ENCODE measurements at places on chromosomes 6 and 20.
A peak's percentile ranks its signal among the peaks of the same experiment; 100 is the strongest.

DNA sequence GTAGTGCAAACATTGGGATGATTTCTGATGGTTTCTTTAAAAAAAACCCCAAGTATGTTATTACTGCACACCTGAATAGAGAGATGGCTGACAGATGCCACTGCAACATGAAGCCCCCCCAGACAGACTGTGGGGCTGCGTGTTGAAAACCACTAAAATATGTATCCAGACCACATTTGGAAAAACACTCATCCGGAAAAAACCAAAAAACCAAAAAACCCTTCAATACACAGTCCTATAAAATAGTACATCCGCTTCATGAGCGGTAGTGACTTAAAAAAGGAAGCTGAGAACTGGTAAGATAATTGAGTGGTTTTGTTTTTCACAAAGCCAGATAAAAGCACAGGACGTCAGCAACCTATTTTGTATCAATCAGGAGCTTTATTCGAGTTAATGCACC is 47.1 kb upstream of the EDN3 start:
- no peak for ATAC-seq

DNA sequence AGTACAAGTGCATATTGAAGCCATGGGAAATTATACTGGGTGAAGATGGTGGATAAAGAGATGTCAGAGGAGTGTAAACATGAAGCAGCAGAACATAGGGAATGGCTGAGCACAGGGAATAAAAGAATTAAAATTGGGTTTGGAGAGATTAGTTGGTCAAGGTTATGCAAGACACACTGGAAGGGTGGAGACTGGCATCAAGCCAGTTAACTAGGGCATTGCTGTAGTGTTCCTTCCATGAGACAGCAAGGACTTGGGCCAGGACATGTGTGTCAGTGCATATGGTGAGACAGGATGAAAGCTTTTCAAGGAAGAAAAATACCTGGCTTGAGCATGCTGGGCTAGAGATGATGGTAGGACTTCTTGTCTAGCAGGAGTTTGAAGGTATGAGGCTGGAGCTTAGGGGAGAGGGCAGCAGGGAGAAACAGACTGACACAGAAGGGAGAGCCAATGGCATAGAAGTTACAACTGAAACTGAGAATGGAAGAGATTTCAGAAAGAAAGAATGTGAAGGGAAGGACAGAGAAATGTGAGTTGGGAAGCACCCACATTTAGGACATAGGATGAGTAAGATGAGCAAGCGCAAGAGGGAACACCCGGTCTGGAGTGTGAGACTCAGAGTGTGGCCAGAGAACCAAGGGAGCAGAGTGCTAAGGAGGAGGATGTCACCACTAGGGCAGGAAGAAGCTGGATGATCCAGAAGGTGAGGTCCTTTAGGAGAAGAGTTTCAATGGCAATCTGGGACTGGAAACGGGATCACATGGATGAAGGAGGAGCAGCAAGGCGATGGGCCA is 14.5 kb upstream of the TMEM170B start:
- ATAC-seq = peak; percentile 72

- ATAC-seq = no peak
Observed at GRCh38 chr6:96542702-96543101, 20.2 kb upstream of the FHL5 start.

DNA sequence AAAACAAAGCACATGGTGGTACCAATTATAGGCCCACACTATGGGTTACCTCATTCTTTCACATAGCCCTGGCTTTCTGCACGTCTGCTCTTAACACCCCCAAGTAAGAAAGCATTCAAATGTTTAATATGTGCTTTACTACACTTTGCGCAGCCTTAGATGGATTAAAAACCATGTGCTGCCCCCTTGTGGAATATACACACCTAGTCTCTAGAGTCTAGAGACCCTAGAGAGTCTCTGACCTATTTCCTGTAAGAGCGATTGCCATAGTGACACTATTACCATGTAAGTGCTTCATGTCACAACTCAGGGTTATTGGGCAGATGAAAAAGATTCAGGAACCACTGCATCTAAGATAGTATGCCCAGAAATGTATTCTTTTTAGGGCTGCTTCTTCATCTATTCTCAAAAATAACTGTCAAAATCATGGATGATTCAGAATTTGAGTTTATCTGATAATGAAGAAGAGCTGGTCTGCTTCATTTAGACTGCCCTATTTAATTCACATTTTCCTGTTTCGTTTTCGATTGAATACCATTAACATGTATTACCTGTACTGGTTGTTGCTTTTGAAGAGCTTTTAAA is 186.3 kb downstream of the ADGB start:
- no peak for ATAC-seq

GRCh38 chr6:129793447-129793846 is 67.7 kb downstream of the TMEM244 start:
- ATAC-seq = no peak

DNA sequence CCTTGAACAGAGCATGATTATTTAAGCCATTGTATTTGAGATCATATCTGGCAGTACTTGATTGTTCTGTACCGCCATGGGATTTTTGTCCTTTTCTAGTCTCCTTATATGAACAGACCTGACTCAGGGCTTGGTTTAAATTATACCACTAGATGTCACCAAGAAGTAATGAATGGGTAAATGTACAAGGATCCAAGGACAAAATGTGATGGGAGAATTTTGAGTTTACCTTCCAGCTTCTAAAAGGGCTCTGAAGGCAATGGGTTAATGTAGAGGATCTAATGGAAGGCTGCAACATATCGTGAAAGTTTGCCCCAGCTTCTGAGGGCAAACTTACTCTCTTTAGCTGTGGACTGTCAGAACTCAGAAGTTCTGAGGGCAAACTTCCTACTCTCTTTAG is 12.0 kb downstream of the RNF8 start:
- ATAC-seq = peak; percentile 36

DNA sequence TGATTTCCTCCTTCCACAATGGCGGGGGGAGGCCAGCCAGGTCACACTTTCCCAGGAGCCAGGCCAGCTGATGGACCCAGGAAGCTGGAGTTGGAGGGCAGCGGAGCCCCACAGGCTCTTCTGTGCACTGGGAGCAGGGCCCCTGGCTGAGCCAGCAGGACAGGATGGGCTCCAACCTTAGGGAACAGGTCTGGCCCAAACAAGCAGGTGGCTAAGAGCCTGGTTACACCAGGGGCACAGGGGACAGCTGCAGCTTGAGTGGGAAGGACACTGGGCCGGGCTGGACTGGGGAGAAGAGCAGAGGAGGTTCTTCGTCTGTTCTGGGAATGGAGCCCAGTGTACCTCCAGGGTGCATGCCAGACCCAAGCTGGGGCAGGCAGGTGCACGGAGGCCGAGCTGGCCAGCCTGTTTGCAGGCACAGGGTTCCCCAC is 102.3 kb downstream of the DLL1 start:
- no peak for ATAC-seq

- no peak for ATAC-seq
Observed at GRCh38 chr20:11686195-11686594, 231.5 kb upstream of the BTBD3 start.

DNA sequence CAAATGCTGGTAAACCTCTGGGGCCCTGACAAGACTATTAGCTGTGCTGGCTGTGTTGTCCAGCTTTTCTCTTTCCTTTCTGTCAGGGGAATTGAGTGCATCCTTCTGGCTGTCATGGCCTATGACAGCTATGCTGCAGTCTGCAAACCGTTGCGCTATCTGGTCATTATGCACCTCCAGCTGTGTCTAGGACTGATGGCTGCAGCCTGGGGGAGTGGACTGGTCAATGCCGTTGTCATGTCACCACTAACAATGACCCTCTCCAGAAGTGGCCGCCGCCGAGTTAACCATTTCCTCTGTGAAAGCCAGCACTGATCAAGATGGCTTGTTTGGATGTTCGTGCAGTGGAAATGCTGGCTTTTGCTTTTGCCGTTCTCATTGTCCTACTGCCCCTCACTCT is 20.3 kb downstream of the OR2B6 start:
- ATAC-seq = no peak

DNA sequence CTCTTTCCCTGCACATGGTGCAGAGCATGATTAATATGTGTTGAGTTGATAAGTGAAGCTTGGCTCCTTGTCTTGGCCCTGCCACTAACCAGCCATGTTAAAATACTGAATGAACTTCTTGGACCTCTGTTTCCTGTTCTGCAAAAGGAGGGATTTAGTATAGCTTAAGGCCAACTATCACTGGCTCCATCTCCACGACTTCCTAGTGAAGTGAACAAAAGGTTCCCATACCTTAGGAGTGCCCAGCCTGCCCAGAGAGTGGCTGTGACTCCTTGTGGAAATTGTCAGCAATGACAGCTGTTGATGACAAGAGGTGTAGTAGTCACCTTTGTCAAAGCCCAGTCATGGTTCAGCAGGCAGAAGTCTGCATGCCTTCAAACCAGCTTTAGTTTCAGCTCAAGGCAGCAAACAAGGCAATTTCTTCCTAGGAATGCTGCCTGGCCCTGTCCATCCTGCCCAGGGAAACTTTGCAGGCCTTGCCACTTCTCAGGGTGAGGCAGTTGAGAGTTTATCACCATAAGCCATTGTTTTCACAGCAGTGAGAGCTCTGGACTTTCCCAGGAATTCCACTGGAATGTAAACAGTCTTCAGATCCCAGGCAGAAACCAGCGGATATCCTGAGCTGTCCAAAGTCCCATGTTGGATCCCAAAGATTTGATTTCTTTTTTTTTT is 169.7 kb upstream of the TNFAIP3 start:
- ATAC-seq = peak; percentile 92

DNA sequence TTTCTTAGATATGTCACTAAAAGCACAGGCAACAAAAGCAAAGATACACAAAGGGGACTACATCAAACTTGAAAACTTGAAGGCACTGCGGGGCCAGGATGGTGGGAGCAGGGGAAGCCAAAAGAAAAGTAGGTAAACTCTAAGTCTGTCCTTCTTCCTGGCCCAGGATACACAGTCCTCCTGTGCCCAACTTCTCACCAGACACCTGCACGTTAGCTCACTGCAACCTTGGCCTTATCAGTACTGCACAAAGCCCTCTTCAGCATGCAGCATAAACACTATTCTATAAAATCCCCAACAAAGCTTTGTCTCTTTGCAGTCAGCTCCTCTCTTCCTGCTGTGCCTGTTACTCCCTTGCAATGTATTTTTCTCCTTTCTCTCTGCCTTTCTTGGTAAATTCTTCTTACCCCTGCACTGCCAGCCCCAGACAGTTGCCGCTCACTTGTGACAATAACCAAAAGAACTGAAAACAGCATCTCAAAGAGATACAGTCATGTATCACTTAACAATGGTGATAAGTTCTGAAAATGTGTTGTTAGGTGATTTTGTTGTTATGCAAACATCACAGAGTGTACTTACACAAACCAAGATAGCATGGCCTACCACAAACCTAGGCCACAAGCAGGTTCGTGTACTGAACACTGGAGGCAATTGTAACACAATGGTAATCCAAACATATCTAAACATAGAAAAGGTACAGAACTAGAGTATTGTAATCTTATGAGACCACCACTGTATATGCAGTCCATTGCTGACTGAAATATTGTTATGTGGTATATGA is 51.2 kb downstream of the NINL start:
- no peak for ATAC-seq

DNA sequence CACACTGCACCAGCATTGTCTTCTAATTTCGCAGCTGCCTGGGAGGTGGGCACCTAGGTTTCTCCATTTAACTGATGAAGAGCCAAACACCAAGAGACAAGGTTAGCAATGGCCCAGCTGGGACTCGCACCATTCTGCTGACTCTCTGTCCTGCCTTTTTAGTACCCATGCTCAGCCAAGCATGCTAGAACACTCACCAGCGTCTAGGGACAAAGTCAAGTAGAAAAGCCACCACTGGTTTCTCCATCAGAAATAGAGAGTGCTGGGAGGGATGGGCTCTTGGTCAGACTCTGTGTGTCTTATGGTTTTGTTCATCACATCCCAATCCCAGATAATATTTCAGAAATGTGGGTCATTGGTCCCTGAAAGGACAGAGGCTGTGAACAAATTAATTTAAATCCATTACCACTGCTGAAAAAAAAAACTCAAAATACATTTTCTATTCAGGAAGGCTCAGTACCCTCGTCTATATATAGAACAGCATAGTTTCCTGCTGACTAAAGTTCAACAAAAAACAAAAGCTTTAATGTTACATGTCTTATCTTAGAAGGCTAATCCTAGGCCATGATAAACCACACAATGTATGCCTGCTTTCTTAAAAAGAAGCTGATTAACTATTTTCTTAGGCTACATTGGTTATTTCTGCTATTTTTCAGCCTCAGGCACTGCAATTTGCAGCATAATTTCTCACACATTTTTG is 111.0 kb downstream of the TBC1D7 start:
- no peak for ATAC-seq

DNA sequence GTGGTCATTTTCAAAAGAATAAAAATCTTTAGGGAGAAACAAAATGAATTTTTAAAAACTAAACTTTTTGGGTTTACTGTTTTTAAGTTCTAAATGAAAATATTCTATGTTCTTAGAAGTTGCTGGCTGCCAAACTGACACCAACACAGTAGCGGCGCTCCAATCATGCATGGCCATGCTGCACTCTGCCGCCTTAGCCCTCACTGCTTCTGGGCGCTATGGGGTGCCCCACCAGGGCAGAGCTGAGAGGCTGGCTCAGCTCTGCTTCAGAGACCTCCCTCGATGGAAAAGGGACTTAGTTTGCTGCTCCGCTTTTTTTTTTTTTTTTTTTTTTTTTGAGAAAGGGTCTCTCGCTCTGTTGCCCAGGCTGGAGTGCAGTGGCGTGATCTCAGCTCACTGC is 20.9 kb downstream of the EZR start:
- ATAC-seq = no peak

DNA sequence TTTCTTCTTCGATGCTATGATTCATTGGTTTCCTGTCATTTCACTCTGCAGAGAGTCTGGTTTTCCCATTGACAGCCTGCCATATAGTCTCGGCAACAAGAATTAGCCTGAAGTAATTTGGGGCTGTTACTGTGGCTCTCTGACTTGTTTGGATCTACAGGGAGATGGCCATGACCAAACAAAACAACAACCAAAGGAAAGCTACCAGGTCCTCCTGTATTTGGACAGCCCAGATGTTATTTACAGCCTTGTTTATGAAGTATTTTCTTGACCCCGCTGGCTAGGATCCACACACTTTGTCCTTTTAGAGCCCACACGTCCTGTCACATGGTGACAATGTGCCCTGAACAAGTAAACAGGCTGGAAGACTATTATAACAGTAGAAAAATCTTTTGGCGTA is 111.4 kb upstream of the PREP start:
- no peak for ATAC-seq

DNA sequence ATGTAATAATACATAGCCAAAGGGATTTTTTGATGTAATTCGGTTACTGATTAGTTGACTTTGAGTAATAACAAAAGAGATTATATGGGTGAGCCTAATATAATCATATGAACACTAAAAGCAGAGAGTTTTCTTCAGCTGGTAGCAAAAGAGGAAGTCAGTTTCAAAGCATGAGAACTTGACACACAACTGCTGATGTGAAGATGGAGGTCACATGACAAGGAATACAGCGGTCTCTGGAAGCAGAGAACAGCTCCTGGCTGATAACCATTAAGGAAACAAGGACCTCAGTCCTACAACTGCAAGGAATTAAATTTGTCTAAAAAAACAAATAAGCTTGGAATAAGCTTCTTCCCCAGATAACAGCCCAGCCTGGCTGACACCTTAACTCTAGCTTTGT is 154.5 kb upstream of the PRND start:
- ATAC-seq = no peak

Measured in esophagus mucosa (tissue), 1 donor.